ENCODE measurements at places on chromosomes 7 and 10.

GRCh38 chr10:71218651-71219050, 6.3 kb downstream of the UNC5B start:
- DNase-seq = no peak

DNA sequence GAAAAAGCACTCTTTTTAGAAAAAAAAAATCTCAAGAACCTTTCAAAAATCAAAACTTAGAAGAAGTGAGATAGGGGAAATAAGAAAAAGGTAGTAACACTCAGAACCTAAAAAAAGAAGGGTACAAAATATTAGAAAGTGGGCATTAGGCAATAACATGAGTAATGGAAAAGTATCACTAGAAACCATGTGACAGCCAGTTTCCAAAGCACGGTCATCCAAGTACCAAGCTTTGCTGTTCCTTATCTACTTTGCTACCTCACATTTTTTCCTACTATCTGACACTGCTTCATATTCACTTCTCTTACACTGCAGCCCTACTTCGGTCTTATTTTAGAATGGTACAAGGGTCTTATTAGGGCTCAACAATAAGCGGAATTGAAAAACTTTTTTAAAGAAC, 30.3 kb downstream of the IMMP2L start:
- no peak for DNase-seq

- DNase-seq = no peak
These were observed 33.1 kb downstream of the MYL10 start for GRCh38 chr7:101595766-101596537.

DNA sequence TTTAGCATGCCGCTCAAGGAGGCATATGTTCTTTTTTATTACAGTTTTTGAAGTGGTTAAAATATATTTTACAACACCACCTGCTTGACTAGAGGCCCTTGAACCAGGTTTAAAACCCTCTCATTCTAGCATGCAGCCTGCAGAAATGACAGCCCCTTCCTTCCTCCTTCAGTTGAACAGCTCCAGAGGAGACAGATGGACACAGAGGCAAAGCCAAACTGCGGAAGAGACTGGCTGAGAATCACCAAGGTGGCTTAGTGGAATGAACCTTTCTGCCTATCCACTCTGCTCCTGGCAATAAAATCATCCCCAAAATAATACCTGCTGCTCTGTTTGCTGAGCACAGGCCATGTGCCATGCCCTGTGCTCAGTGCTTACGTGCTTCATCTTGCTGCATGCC, 23.9 kb upstream of the PLPP4 start:
- no peak for DNase-seq

GRCh38 chr10:44874166-44874565, 37.0 kb upstream of the TMEM72 start:
- no peak for DNase-seq

DNA sequence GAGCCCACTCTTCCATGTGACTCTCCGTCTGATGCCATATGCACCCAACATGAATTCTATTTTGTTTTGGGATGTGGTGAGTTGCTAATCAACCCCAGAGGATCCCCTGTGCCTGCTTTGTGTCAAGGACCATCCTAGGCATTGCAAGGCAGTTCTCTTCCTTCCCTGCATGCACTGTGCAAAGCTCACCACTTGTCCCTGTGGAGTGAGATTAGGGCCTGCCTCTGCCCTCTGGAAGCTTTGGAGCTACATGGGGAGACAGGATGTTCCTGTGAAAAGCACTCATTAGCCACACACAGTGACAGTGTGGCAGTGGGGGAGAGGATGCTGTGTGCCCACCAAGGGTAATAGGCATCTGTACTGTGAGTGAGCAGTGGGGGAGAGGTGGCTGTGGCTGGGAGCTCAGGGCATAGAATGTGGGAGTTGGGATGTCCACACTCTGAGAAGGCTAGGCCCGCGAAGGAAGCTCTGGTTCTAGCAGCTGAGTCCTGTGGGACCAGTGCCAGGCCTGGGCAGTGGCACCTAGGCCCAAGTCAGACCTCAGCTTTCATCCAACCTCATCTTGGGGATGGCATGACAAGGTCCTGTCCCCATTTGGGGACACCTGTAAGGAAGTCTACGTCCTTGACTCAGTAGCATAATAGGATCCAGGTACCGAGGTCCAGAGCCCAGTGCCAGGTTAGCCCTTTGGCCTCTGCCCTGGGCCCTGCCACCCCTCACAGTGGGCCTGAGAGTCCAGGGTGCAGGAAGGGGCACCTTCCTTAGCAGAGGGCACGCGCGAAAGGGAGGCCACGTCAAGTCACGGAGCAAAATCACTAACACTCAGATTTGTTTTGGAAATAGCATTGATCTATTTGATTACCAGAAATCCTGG, 6.6 kb downstream of the ADRA2A start:
- no peak for DNase-seq
